ENCODE measurements at places on chromosomes 6 and 20.

DNA sequence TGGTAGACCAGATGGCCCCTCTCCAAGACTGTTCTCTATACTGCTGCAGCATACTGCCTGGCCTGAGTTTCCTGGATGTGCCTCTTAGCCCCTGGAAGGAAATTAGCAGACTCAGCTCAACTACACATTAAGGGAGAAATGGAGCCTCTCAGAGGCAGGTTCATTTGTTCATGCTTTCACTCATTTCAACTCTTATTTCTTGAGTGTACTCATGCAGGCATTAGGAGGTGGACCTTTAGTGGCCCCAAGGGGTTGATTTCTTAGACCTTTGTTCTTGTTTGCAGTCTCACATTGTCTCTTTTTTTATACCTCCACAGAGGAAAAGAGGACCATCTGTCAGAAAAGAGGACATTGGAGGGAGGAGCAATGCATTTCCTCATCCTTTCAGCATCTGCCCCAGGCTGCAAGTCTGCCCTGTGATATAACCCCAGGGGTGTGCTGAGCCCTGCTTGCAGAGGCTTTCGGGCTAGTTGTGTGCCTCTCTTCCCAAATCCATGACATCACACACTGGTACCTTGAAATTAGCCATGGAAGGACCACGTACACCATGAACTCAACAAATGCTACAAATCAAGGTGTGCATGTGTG, 456.2 kb downstream of the CD83 start:
- no peak for DNase-seq

- DNase-seq, result no peak
Observed at GRCh38 chr20:60302875-60303274, 344.7 kb downstream of the CDH26 start.

DNA sequence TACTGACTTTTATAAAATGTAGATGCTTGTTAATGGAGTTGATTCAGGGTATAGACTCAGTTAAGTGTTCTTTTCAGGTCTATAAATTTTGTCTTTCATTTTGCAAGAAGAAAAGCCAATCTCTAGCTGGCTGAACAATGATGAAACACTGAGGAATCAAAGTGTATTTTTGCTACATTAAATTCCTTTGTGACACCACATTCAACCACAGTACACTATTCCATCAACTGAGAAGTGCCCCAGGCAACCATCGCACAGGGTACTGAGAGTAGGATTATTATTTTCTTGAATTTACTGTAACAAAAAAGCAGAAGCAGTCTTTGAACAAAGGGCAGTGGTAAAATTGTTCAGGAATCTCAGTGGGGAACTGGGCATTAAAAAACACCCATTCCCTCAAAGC, 83.6 kb downstream of the PREP start:
- peak; percentile 51 for DNase-seq

DNA sequence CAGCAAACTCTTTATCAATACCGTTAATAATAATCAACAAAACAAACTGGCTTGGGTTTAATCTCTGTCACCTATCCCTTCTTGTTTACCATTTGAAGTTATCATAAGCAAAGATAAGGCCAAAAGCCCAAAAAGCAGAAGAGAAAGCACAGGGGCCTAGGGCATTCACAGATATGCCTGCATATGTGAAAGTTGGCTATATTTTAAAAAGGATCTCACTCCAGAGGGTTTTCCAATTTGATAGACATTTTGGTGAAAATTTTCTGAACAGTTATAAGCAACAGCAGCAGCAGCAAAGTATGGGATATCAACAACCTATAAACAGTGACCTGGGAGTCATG, 101.1 kb downstream of the ATXN1 start:
- no peak for DNase-seq

- no peak for DNase-seq
Observed at GRCh38 chr6:43939281-43940070, 169.5 kb downstream of the VEGFA start.

Data from epithelial cell of esophagus (primary cell).